Central memory CD4-positive, alpha-beta T cell (primary cell): ENCODE measurements at places on chromosomes 3 and 15.

- DNase-seq = no peak
Measured at GRCh38 chr3:50817756-50818529, 143.2 kb downstream of the DOCK3 start.

GRCh38 chr15:37041836-37042235 lies 58.5 kb downstream of the MEIS2 start:
- no peak for DNase-seq

DNA sequence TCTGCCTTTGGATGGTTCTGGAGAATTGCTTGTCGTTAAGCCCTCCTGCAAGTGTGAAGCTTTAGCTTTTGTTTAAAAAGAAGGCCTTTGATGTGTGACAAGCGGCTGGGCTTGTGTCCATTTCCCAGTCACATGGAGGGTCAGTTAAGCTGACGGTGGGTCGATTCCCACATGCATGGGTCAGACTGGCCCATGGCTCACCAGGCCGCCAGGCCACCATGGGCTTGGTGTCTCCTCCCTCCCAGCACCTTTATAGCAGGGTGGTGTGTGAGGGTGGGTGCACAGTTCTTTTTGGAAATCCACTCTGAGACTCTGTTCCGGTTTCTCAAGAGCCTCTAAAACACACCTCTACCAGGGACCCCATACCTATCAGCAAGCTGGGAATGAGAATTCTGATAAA lies 67.2 kb downstream of the SCN5A start:
- DNase-seq = no peak

- no peak for DNase-seq
Measured at GRCh38 chr3:61664105-61664482, 102.7 kb downstream of the PTPRG start.

GRCh38 chr3:195903950-195904290 lies 4.4 kb downstream of the TNK2 start:
- DNase-seq = no peak

DNA sequence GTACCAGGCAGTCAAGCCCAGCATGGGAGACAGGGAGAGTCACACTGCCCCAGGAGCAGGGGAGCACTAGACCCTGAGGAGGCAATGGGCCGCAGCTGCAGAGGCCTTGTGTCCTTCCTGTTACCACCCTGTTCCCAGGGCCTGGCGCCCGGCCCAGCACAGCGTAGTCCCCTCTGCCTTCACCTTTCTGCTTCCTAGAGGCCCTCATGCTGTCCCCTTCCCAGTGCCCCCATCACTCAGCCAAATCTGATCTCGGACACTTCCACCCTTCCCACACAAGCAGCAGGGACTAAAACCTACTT lies 6.9 kb upstream of the TBC1D2B start:
- DNase-seq = no peak

- no peak for DNase-seq
Measured at GRCh38 chr3:182246870-182247269, 535.1 kb downstream of the SOX2 start.

- no peak for DNase-seq
Measured at GRCh38 chr3:117893638-117894037, 1141.0 kb downstream of the IGSF11 start.

DNA sequence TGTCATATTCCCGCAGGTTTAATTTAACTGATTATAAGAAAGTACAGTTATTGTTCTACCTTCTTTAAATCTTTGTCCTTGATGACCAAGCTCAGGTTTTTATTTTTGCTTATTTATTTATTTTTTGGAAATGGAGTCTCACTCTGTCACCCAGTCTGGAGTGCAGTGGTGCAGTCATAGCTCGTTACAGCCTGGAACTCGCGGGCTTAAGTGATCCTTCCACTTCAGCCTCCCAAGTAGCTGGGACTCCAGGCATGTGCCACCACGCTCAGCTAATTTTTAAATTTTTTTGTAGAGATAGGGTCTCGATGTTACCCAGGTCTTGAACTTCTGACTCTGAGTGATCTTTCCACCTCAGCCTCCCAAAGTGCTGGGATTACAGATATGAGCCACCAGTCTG lies 8.9 kb downstream of the USP3 start:
- DNase-seq = no peak

- no peak for DNase-seq
Measured at GRCh38 chr15:57323806-57324589, 52.3 kb upstream of the CGNL1 start.

DNA sequence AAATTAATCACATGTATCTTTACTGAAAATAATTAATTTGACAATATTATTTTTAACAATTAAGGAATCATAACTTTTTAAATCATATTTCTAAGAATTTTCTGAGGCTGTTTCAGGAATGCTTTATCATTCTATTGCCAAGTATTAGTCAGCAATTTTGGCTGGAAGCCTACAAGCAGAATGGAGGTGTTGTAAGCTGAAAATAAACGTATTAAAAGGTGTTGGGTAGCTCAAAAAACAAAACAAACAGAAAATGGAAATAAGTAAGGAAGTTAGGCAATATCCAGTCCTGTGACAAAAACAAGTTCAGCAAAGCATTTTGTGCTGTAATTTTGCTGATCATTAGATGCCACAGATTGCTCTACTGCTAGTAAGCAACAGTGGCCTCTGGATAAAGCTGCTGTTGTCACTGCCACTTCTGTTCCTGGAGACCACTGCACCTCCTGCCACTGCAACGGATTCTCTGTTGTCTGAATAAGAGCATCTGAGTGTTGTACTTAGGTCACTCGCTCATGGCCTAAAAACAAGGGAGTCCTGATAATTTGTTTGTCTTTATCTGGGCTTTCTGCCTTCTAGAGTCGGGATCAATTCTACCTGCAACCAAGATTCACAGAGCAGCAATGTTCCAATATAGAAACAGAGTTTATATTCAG lies 63.5 kb upstream of the SLITRK3 start:
- DNase-seq = no peak

- no peak for DNase-seq
Measured at GRCh38 chr3:167861649-167862048, 126.1 kb downstream of the SERPINI1 start.

- no peak for DNase-seq
Measured at GRCh38 chr15:68418611-68419161, 13.3 kb downstream of the ITGA11 start.

GRCh38 chr3:56260262-56260661 lies 208.0 kb downstream of the ERC2 start:
- no peak for DNase-seq

DNA sequence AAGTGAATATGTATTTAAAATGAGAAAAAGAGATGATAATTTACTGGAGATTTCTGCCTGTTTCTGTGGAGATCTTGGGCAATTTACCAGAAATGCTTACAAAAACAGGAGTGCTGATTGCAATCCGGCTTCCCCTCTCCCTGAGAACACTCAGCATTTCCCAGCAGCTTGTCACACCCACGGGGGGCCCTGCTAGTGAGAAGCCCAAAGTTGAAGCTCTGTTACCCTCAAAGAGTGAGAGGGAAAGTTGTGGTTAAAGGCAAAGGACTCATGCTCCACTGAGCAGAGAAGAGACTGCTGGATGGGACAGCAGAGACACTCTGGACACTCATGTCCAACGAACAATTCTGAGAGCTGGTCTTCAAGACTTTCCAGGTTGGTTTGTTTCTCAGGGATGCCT lies 2.9 kb downstream of the MCTP2 start:
- no peak for DNase-seq

DNA sequence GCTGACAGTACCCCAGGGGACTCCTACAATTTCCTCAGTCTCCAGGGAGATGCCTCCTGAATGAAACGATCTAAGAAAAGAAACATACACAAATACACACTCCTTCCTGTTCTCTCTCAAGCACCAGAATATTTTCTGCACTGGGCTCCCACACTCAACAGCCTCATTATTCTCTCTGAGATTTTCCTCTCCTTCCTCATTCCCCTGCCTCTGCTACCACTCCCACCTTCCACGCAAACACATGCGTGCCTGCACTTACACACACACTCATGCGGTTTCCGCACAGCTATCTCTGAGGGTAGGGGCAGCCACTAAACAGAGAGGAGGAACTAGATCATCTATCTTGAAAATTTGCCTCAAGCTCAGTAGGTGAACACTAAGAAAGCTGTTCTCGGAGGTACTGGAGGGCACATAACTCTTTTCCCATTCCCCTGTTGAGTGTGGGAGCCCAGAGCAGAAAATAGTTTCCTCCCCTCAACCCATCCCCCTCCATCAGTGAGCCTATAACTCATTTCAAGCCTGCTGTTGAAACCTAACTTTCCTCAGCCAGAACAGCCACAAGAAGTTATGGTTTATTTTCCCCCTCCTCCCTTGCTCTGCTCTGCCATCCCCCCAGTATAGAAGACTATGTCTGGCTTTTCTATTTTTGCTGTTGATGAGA lies 30.5 kb upstream of the TIPARP start:
- DNase-seq = peak; percentile 43

DNA sequence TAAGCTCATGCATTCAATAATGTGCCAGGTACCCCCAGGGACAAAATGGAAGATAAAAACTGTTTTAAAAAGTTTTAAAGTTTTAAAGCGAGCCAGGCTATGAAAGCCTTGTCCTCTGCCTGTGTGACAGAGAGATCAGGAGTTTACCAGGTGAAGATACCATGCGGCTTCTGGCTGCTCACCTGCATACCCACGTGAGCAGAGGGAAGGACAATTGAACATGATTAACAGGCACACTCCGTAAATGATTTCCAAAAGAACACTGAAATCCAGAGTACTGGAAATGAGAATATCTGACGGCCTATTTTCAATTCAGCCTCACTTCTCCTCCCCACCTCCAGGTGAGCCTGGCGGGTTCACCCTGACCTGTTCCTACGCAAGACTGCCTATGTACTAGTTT lies 42.1 kb downstream of the CCDC191 start:
- no peak for DNase-seq

GRCh38 chr3:72177075-72178050 lies 392.4 kb upstream of the PROK2 start:
- DNase-seq = no peak

GRCh38 chr3:184426691-184427141 lies 46.9 kb downstream of the CHRD start:
- no peak for DNase-seq

GRCh38 chr3:25749031-25749581 lies 34.1 kb downstream of the NGLY1 start:
- DNase-seq = no peak

DNA sequence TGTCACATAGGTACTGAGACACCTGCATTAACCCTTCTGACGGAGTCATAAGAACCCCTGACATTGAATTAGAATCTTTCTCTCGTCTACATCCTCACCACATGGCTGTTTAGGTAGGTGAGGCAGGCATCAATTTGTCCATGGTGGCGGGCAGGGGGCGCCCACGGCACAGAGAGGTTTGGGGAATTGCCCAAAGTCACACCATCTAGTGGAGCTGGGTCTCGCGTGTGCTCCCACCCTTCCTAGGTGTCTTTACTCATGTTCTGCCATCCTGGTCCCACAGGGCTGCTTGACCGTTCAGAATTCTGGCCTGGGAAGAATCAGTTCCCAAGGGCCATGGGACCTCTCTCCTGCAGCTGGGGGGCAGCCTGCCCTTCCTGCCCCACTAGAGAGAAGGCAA lies 14.7 kb upstream of the DLL4 start:
- DNase-seq = no peak

DNA sequence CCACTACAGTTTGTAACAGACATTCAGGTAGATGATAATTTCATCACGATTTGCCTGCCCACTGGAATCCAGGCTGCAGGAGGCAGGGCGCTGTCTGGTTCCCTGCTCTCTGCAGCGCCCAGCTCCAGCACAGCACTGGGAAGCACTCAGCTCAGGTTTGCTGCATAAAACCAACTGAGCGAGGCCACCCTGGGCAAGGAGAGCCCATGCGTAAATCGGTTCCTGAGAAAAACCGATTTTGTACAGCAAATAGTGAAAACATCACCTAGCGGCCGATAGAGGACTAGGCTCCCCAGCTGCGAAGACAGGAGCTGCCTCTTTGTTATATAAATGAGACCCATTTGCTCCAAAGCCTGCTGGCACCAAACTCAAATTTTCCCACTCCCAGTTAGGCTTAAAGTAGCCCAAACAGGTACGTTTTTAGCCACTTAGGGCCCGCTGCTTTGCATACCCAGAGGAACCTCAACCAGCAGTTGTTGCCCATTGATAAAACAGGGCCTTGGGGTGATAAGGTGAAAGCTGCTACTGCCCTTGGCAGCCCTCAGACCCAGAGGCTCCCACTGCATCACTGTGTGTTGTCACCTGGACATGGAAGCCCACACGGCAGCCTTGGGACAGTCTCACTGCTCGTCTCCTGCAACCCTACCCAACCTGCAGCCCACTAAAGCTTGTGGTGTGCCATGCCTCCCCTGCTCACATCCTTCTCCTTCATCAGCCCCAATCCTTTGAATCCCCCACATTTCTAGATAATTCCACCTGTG lies 47.5 kb downstream of the ALDH1L1 start:
- no peak for DNase-seq

- DNase-seq = no peak
Measured at GRCh38 chr3:13020159-13020750, 53.0 kb downstream of the IQSEC1 start.

GRCh38 chr3:46946856-46947545 lies 29.5 kb downstream of the CCDC12 start:
- DNase-seq = peak; percentile 72

- DNase-seq = no peak
Measured at GRCh38 chr15:65773386-65774111, 18.5 kb downstream of the DENND4A start.

- DNase-seq = no peak
Measured at GRCh38 chr3:27521179-27521871, 37.1 kb upstream of the SLC4A7 start.

GRCh38 chr3:65398953-65399352 lies 639.8 kb downstream of the MAGI1 start:
- no peak for DNase-seq

DNA sequence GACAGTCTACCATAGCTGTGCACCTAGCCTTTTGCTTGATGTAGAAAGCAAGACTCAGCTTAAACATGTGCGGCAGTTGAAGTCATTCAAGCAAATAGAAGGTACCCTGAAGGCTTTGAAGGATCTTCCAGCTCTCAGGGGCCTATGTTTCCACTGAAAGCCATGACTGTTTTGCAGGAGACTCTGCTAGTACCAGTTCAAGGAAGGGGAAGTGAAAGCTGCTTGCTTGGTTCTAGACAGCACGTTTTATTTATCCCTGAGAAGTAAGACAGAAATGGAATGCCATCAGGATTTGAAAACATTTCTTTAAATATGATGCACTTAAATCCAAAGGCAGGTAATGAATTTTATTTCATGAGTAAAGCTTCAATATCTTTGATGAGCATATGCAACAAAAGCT lies 311.4 kb downstream of the PDCD6IP start:
- no peak for DNase-seq

GRCh38 chr15:93520206-93520605 lies 431.2 kb upstream of the RGMA start:
- DNase-seq = no peak

DNA sequence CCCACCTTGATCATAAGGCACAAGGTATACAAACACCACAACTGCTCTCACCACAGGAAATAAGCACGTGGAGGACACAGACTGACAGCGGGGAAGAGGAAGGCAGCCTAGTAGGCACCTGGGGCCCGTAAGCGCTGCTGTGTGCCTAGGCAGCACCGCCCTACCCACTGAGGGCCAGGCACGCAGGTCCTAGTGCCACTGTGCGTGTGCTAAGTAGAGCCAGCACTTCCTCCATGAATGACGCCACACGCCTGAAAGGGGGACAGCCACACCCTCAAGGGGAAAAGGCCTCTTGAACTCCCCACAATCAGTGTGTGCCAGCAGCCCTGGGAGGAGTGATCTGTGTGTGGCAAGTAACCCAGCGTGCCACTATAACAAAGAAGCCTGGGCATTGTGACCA lies 73.0 kb downstream of the ATP1B3 start:
- DNase-seq = no peak

- DNase-seq = no peak
Measured at GRCh38 chr15:32718227-32718820, 520 bp downstream of the GREM1 start.

GRCh38 chr15:63238796-63239195 lies 38.6 kb upstream of the APH1B start:
- no peak for DNase-seq
